DMS79 treated with DMSO at 0.1 percent for 48 hours (cell line): ENCODE measurements at places on chromosomes 3 and 15.

DNA sequence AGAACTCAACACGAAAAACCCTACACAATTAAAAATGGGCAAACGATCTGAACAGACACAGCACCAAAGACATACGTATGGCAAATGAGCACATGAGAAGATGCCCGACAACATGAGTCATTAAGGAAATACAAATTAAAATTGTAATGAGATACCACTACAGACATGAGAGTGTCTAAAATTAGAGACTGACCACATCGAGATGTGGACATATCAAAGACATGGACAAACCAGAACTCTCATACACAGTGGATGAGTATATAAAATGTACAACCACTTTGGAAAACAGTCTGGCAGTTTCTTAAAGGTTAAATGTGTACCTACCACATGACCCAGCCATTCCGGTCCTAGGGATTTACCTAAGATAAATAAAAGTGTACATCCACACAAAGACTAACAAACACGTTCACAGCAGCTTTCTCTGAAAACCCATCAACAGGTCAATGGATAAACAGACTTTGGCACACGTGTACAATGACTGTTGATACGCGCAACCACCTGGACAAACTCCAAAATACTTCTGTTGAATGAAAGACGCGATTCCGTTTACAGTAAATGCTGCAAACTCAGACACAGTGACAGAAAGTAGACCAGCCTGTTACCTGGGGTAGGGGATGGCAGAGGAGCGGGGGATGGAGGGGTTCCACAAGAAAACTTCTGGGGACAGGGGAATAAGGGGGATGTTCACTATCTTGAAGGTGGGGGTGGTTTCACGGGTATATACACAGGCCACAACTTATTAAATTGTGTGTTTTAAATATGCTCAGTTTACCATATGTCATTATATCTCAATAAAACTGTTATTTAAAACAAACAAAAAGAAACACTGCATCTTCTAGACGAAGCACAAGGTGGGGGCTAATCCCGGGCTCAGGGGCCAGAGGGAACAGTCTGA, 2.1 kb downstream of the TNK2 start:
- DNase-seq: peak; percentile 76

GRCh38 chr3:112293368-112294321, at the start of gene SLC9C1:
TSS of gene SLC9C1 (minus strand) at chr3:112294216. CDS start at chr3:112286791, 7,425 bp downstream.
- peak; percentile 31 for DNase-seq

- DNase-seq: no peak
Measured at GRCh38 chr15:34933432-34933975, 36.0 kb downstream of the AQR start.

GRCh38 chr3:127036209-127037020, 53.5 kb downstream of the PLXNA1 start:
- DNase-seq: no peak

DNA sequence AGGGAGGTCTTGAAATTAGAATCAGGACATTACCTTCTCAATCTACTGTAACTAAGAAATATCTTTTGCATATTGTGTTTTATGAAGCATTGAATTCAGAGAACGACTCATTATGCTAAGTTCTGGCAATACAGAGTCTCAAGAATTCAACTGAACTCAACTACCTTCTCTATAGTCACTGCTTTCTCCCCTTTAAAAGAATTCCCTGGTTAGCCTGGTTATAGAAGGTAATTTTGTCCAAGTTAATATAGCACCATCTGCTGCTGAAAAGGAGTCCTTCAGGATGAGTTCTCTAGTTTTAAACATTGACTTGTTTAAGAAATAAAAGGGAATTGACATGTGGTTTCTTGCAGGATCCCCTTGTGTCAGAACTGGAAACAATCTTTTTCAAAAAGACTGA, 60.2 kb downstream of the IL16 start:
- DNase-seq: peak; percentile 0

DNA sequence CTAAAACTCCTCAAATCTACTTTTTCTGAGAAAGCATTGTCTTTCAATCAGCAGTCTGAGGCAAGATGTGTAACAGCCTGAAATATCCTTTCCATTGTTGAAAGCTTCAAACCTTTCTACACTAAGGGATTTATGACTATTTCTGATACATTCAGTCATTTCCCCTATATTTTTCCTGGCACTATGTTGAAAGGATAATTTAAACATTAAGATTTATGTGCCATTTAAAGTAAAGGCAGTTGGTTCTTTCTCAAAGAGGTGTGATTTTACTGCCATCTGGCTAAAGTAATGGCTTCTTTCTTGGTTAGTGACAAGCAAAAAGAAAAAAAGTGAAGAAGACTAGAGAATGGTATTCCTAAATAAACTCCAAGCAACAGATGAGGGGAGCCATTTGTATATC, 249.6 kb upstream of the COL8A1 start:
- no peak for DNase-seq

- DNase-seq: peak; percentile 56
Measured at GRCh38 chr3:125594581-125595011, 701 bp downstream of the OSBPL11 start.

DNA sequence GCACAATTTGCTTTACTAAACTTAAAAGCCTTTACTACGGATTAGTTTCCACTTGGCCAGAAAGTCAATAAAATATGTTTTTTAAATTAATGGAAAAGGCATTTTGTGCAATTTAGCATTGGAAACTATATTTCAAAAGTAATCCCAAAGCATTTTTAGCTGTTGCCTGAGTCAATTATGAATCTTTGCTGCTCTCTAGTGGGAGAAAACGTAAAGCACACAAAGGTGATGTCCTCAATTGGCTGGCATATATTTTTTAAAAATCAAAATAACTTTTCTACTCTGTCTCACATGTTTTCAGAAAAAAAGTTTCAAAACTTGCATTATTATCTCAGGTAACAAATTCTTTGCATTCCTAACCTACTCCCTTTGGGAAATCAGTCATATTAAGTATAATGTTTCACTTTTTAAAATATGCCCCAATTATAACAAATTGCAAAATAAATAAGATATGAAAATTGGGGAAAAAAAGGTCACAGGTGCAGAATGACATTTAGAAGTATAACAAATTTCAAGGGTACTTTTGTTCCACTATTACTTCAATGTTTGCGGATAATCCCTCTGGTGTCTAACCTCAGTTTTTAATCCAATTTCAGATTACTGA, 47.2 kb upstream of the TEX55 start:
- DNase-seq: peak; percentile 25

DNA sequence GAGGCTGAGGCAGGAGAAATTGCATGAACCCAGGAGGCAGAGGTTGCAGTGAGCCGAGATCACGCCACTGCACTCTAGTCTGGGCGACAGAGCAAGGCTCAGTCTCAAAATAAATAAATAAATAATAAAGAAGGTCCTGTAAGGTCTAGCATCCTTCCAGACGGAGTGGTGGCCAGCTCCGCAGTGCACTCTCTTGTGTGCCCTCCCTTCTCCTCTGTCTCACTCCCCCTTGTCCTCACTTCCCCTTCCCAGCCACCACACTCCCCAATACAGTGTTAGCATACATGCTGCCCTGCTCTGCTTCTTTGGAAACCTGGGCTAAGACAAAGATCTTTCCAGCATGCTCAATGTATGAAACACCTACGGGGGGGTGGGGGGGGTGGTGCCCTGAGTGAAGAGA, 3.4 kb upstream of the CLN6 start:
- DNase-seq: no peak

DNA sequence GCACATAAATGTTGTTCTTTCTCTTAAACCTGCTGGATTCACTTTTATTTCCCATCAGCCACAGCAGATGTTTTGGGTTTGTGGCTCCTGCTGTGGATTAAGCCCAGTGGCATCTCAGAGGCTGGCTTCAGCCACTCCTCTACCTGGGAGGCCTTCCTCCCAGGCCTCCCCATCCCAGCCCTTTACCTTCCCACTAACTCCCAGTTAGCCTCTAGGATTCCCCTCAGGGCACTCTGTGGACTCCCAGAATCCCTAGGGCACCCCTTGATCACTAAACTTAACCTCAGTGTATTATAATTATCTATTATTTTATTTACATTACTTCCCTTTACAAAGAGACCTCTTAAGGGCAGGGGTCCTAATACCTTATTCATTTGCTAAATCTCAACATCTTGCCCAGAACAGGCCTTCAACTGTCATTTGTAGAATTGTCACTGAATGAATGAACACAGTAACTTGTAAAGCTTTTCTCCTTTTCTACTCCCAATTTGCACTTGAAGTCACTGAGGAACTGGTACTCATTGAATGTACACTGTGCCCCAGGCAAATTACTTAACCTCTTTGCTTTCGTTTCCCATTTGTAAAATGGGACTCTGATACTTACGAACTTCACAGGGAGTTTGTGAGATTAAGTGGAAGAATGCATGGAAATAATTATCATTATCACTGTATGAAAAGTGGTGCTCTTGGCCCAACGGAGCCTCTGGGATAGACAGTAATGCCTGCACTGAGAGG, 8.3 kb downstream of the CCDC13 start:
- DNase-seq: no peak

DNA sequence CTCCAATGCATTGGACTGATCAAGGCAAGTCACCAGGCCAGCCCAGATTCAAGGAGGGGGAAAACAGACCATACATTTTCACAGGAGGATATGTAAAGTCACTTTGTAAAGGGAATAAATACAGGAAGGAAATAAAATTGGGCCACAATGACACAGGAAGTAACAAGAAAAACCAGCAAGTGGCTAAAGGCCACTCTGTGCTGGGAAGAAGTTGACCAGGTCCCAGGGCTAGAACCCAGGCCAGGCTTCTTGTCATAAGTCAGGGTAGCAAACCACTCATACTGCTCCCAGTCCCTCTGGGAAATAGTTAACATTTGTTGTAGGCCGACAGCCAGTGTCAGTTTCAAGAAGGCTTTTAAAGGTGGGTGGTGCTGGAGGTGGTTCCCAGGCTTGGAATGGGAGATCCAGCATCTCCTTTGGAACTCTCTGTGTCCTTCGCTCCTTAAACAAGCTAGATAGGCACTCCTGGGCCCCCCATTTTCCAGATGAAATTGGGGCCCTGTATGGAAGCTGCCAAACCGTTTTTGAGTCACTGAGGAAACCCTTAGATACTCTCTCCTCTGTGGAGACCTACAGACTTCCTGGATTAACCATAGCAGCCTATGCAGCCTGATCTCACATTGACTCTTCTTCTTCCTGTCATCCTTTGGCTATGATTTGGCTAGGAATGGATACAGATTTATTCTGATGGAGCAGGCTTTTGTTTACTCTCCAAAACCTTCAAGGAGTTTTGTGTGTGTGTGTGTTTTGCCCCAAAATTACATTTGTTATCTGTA, 14.7 kb upstream of the EDC3 start:
- DNase-seq: no peak

- DNase-seq: peak; percentile 11
Measured at GRCh38 chr15:53808058-53808706, 48.7 kb upstream of the WDR72 start.

DNA sequence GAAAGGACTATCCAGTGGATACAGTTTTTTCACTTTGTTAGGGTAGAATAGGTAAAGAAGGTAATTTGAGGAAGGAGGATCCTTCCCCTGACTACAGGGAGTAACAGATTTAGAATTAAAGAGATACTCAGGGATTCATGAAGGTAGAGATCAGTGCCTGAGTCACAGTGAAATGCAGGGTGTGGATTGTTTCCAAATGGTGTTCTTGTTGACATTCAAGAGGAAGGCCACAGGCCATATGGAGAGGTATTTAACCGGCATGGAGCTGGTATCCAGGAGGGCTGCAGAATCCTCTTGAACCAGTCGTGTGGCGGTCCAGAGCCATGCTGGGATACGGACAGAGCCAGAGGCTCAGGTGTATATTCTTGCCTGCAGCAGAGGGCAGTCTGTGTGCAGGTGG, 28.2 kb downstream of the GYG1 start:
- peak; percentile 13 for DNase-seq

DNA sequence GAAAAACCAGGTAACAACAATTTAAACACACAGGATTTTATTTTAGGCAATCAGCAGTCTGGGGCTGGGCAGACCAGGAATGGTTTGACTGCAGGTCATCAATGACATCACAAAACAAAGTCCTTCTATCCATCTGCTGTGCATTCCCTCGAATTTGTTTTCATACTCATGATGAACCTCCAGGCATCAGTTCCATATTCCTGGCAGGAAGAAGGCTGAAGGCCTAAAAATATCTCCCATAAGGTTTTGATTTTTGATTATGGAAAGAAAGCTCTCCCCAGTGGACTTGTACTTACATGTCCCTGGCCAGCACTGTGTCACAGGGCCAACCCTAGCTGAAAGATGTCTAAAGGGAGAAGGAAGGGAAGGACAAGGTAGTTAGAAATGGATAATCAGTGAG, 107.4 kb downstream of the PEAK1 start:
- no peak for DNase-seq

- no peak for DNase-seq
Measured at GRCh38 chr15:52093539-52094510, 18.8 kb downstream of the BCL2L10 start.

DNA sequence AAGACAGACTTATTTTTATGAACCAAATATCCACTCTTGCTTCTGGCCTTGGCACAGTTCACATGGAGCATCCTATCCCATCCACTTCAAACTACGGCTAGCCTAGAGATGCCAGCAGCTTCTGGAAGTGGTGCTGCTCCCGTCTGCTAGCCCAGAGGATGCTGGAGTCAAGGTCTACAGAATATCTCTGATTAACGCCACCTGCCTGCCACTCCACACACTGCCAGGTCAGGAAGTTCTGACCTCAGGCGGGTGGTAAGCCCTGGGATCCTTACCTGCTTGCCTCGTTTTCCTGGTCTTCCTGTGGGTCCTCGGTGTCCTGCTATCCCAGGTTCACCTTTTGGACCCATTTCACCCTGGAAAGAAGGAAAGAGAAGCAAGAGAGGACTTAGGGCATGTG, 42.9 kb downstream of the EAF1 start:
- no peak for DNase-seq

GRCh38 chr15:100890850-100891249, 11.2 kb downstream of the ALDH1A3 start:
- DNase-seq: no peak

- DNase-seq: no peak
Measured at GRCh38 chr15:34514251-34514670, 69.2 kb downstream of the GOLGA8B start.

- DNase-seq: no peak
Measured at GRCh38 chr3:165347526-165347925, 151.3 kb upstream of the SLITRK3 start.

DNA sequence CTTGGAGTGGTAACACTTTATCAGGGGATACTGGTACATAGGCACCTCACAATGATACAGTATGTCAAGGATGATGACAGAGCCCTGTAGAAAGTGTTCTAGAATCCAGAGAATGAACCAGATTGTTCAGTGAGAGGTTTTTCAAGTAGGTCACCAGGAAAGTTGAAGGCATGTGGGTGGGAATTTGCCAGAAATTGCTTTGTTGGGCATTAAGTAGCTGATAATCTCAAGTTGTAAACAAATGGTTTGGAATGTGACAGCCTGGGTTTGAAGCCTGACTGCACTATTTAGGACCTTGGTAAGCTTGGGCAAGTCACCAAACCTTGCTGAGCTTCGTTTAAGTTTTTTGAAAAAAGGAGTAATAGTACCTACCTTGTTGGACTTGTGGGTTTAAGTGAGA, 12.5 kb downstream of the SLC35G2 start:
- no peak for DNase-seq

- DNase-seq: no peak
Measured at GRCh38 chr3:107236655-107237337, 140.4 kb upstream of the CCDC54 start.

GRCh38 chr3:152234657-152235375, 33.9 kb upstream of the MBNL1 start:
- DNase-seq: no peak

- no peak for DNase-seq
Measured at GRCh38 chr3:15326673-15327072, 5.7 kb downstream of the SH3BP5 start.
